Naive thymus-derived CD8-positive, alpha-beta T cell (primary cell): ENCODE measurements at places on chromosomes 7 and 10.

DNA sequence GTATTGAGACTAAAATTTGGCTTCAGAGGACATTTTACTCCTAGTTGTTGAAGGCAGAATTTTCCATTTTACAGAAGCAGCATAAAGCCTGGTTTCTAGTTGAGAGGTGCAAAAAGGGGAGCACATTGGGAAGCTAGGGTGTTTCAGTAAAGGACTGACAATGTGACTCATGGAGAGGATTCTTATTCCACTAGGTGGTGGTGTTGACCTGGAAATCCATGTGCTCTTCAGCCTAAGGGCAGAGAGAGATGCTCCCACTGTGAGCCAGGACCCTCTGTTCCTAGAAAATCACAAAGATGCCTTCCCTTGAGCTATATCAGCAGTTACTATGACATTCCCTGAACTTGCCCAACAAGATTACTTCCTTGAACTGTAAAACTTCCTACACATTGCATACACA, 687.8 kb downstream of the IPMK start:
- no peak for DNase-seq

DNA sequence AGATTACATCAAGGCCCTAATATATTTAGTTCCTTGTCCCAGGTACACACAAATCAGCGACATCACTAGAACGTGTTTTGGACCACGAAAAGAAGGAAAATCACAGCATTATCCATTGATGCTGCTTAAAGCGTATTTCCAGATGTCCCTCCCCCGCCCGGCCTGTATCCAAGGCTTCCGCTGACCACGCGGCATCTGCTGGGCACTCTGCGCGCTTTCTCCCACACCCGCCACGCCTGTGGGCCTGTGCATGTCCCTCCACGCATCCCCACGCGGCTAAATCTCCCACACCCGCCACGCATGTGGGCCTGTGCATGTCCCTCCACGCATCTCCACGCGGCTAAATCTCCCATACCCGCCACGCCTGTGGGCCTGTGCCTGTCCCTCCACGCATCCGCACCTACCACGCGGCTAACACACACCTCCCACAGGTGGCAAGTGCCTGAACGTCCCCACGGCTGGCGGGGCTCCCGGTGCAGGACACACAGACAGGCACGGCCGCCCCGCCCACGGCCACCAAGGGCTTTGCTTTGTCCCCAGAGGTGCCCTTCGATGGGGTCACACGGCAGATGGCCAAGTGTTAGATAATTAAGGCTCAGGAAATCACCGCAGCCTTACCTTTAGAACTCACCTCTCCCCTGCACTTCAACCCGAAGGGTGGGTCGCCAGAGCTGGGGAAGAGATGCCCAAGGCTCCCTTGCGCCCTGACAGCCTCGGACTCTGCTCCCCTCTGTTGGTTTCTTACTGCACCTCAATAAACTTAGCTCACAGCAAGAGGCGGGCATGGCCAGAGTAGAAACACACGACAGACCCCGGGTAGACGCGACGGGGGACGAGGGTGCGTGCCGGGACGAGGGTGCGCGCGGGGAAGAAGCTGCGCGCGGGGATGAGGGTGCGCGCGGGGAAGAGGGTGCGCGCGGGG, 49.5 kb downstream of the DIP2C start:
- DNase-seq, result no peak

DNA sequence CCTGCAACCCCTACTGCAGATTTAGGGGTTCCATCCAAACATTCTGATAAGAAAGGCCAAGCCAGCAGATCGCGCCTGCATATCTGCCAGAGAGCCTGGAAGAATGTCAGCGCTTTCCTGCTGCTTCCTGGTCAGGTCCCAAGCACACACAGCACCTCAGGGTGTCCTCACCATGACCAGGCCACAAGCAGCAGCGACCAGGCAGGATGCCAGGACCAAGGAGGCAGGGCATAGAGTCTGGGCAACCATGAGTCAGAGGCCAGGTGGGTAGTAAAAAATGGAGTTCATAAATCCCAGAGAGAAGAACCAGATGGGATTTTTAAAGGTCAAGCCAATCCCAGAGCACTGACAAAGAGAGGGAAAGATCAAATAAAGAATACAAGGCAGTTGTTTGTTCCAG, 5.5 kb upstream of the FAM131B start:
- no peak for DNase-seq

DNA sequence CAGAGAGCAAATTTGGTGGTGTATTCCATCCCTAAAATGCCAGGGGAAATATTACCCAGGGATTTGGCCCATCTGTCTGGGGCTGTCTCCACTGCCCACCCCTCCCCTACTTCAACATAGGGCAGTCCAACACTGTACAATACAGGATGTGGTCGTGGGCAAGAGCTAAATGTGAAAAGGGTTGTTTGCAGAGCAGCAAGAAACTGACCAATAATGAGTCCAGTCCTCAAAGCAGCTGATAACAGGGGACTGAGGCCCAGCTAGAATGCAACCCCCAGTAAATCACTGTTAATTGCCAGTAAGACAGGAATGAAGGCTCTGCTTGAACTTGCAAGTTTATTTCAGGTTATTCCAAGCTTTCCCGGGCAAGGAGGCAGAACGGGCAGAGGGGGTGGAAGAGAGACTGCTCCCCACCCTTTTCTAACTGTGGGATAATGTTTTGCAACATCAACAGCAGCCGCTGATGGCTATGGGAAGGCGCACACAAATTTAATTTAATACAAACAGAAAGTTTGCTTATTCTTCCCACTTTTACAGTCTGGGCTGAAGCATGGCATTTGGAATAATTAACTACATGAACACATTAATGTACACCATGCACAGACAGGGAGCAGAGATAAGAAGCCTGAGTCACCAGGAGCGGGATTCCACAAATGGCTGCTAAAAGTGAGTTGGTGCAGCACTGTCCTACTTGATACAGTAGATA, 36.8 kb downstream of the AFAP1L2 start:
- no peak for DNase-seq

- no peak for DNase-seq
These were observed 109.6 kb upstream of the FAM3C start for GRCh38 chr7:121505540-121506182.

DNA sequence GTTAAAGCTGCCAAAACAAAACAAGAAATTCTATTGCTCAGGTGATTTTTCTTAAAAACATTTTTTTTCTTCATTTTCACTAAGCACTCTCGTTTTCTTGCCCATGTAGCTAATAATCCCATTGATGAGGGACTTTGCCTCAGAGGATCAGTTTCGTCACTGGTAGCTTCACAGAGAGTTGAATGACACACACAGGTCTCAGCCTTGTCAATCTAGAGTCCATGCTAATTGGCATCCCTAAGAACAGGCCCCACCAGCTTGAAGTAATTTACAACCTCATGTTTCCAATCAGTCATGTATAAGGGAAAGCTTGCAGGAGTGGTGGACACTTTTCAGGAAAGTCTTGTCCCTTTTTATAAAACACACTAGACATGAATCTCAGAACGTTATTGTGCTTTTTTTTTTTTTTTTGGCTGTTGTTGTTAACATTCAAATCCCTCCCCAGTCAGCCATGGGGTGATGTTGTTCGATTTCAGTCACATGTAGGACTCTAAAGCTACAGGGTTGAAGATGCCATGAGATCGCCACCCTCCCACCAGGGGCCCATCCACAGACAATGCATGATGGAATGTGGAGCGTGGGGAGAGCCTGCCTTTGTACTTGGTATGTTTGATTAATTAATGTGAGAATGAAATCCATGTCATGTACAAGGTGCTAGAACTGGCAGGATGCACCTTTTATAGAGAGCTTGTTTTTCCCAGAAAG, 232.4 kb upstream of the FZD8 start:
- DNase-seq, result no peak

GRCh38 chr10:50381642-50382041, 130.3 kb upstream of the ASAH2 start:
- DNase-seq, result no peak

DNA sequence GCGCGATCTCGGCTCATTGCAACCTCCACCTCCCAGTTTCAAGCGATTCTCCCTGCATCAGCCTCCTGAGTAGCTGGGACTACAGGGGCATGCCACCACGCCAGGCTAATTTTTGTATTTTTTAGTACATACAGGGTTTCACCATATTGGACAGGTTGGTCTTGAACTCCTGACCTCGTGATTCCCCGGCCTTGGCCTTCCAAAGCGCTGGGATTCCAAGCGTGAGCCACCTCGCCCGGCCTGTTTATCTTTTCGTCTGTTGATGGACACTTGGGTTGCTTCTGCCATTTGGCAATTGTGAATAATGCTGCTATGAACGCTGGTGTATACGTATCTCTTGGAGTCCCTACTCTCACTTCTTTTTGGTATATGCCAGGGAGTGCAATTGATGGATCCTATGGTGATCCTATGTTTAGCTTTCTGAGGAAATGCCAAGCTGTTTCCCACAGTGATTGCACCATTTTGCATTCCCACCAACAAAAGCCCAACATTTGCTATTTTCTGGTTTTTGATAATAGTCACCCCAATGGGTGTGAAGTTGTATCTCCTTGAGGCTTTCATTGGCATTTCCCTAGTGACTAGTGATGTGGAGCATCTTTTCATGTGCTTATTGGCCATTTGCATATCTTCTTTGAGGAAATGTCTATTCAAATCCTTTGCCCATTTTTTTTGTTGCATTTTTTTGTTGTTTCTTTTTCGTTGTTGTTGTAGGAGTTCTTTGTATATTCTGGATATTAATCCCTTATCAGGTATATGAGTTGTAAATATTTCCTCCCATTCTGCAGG, 3.5 kb downstream of the ANTXRL start:
- no peak for DNase-seq

DNA sequence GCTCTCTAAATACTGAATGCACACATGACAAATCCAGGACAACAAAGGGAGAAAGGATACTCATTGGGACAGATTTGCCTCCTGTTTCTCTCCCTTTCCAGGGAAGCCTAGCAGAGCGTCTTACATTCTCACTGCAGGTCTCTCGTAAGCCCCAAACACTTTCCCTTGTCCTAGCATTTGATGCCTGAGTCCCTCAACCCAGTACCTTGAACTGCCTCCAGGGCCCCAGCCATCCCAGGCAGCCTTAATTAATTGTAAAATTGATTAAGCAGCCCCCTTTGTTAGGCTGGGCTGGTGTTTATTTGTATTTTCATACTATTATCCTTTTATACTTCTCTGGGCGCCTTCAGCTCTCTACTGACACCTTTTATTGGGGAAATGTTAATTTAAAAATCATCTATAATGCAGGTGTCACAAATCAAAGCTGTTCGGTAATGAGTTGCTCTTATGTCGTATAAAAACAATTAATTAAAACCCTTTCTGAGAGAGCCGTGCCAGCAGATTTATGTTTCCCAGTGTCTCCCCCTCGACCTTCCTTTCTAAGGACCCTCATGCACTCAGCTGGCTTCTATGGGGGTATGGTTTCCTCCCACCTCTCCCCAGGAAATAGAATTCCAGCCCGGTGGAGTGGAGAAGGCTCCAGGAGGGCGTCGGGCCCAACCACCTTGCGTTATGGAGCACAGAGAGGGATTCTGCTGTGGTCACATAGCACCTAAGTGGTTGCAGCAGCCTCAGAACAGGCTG, 243.8 kb downstream of the RPS24 start:
- DNase-seq, result no peak

DNA sequence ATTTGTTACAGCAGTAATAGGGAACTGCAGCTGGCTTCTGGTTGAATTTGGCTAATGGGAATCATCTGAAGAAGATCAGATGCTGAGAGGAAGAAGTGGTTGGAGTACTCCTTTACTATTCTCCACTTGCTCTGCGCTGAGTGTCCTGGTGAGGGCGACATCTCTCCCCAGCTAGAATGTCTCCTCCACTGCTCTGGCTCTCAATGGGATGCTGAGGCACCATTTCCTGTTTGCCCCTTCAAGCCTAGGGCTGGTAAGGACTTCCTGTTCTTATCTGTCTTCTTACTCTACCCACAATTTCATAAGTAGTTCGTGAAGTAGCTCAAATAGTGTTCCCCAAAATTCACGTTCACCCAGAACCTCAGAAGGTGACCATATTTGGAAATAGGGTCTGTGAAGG, 43.2 kb upstream of the TES start:
- DNase-seq, result peak; percentile 11

DNA sequence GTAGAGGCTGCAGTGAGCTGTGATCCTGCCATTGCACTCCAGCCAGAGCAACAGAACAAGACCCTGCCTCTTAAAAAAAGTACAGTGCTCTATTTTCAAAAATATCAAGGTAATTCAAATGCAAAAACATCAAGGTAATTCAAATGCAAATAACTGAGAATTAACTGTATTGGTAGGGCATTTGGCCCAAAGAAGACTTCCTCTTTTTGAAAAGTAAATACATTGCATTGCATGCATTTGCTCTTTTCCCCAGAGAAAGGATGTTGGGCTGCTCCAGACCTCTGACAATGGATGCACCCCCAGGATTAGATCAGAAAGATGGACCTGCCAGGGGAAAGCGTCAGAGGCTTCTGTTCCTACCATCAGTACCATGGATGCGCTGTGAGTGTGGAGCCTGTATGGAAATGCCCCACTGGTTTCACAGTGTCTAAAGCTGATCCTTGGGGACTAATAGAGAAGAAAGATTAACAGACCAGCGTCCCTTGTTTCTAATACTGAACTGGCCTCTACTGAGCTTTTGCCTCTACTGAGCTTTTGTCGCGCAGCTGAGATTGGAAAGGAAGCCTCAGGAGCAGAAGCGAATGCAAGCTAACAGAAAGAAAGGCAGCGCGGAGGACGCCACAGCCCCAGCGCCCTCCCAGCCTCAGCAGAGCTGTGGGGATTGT, 93.5 kb upstream of the LYZL2 start:
- no peak for DNase-seq

DNA sequence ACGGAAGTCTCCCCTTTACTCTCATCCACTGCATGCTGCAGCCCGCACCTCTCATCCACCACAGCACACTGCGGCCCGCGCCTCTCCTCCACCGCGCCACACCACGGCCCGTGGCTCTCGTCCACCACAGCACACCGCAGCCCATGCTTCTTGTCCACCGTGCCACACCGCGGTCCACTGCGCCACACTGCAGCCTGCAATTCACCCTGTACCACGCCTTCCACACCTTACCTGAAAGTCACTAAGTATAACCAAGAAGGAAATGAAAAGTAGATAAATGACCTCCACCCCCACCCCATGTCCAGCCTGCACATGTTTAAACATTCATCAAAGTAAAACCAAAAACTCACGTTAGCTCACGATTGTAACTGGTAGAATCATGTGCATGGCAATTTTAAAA, 176.1 kb downstream of the DIP2C start:
- DNase-seq, result no peak

DNA sequence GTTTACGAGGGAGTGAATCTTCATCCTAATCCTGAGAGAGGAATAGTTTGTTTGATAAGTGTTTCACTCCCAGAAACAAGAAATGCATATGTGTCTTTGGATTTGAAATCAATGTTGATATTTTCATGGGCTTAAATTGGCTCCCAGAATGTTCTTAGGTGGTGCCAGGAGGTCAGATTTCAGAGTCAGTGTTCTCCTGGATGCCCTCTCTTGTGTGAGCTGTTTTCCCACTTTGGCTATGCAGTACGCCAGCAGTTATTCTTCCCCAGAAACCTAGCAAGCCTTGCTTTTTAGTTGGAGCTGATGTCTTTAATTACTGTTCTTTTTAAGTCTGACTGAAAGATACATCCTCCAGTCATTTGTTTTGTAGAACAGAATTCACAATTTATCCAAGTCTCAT, 291.4 kb downstream of the DNAJB9 start:
- no peak for DNase-seq

GRCh38 chr10:104913390-104913789, 272.3 kb downstream of the SORCS3 start:
- DNase-seq, result no peak

GRCh38 chr10:97475936-97476594, 22.2 kb downstream of the MMS19 start:
- no peak for DNase-seq
